Stimulated activated CD8-positive, alpha-beta memory T cell treated with anti-CD3 and anti-CD28 coated beads, Interleukin-12 subunit alpha, Interleukin-12 subunit beta, amount 100 ng/mL, for 1 hour (primary cell): ENCODE measurements at places on chromosomes 16 and 17.

DNA sequence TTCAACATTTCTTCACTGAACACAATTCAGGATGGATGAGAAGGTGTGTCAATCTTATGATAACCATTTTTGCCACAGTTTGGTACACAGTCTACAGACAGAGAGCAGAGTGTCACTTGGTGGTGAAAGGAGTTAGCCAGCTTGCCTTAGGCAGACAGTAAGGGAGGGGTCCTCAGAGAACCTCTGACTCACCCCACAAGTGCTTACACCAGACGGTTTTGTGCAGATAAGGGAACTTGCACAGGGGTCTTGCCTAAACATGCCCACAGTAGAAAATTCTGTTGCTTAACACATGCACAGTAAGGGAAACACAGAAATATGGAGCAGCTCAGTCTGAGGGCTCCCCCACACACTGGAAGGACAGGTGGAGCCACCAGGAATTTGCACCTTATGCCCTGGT is 204.5 kb upstream of the CDH8 start:
- DNase-seq: no peak

DNA sequence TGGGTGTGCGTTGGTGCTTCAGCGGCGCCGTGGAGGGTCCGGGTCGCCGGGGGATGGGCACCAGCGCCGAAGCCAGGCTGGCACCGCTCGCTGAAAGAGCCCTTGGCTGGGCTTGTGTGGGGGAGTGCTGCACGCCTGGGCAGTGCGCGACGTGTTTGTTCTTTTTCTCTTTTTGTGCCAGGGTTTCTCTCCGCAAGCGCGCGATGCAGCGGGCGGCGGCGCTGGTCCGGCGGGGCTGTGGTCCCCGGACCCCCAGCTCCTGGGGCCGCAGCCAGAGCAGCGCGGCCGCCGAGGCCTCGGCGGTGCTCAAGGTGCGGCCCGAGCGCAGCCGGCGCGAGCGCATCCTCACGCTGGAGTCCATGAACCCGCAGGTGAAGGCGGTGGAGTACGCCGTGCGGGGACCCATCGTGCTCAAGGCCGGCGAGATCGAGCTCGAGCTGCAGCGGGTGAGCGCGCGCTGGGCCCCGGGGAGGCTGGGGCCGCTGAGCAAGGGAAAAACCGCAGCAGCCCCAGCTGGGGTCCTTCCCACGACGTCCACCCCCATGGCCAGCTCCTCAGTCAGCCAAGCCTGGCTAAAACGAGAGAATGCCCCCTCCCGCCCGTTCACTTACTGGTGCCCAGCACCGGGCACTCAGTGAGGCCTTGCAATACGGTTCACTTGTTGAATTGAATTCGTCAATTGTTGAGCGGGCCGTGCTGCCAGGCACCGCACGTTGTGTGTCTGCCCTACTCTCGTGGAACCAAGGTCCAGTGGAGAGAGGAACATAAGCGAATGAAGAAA is 541 bp downstream of the GPT2 start:
- no peak for DNase-seq

GRCh38 chr17:8253801-8254200 is 4.7 kb downstream of the PFAS start:
- DNase-seq: no peak

- DNase-seq: no peak
Measured at GRCh38 chr17:1918346-1919162, 88.7 kb downstream of the RPA1 start.

DNA sequence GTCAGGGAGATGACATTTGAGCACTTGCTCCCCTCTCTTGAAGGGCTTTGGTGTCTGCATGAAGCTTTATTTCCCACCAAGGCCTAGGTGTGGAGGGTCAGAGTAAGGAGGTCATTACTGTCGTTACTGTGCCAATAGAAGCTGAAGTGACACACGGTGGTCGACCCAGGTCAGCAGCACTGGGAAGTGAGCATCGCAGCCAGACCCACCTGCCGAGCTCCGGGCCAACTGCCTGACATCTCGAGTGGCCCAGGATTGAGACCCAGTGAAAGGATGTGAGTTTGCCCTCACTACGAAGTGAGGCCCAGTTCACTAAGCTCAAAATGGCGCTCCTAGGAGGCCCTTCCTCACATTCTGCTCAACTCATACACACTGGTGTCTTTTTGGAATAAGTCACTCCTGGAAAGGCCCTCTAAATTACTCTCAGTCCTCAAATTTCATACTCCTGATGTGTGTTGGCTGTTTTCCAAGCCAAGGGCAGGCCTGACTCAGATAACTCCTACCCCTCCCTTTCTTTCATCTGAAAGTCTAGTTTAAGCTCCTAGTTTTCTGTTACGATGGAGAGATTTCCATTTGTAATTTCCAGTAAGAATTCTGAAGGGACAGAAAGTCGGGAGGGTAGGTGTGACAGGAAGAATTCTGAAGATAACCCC is 200.4 kb downstream of the LGALS9B start:
- DNase-seq: no peak

GRCh38 chr17:55546481-55546880 is 35.2 kb upstream of the SMIM36 start:
- DNase-seq: no peak
